ENCODE measurements at places on chromosomes 1 and 21.

DNA sequence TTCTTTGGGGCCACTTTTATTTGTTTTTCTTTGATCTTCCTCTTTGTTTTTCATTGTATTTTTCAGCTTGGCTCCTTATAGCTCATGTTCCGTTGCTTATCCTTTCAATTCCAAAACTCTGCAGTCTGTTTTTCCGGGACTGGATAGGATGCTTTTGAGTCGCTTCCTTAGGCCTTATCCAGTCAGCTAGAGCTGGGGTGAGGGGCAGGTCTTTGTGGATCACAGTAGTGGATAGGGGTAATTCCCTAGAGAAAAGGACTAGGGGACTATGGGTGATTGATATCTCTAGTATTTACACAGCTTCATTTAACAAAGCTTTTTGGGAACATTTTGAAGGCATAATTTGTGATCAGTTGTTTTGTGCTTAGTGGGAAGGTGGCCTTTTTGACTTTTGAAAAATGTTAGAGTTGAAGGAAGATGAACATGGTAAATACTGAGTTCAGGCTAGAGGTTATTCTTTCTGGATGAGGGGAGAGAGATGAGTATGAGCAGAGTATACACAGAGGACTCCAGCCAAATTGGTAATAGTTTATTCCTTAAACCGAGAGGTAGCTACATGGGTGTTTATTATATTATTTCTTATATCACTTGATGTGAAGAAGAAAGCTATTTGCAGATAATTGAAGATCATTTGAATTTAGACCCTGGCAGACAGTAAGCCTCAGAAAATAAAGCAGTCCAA lies 22.5 kb downstream of the CEP350 start:
- no peak for DNase-seq

- DNase-seq = no peak
These were observed 151.9 kb downstream of the TNFSF18 start for GRCh38 chr1:172898866-172899265.

GRCh38 chr1:174883409-174883808 lies 116.3 kb upstream of the CACYBP start:
- DNase-seq = peak; percentile 36

DNA sequence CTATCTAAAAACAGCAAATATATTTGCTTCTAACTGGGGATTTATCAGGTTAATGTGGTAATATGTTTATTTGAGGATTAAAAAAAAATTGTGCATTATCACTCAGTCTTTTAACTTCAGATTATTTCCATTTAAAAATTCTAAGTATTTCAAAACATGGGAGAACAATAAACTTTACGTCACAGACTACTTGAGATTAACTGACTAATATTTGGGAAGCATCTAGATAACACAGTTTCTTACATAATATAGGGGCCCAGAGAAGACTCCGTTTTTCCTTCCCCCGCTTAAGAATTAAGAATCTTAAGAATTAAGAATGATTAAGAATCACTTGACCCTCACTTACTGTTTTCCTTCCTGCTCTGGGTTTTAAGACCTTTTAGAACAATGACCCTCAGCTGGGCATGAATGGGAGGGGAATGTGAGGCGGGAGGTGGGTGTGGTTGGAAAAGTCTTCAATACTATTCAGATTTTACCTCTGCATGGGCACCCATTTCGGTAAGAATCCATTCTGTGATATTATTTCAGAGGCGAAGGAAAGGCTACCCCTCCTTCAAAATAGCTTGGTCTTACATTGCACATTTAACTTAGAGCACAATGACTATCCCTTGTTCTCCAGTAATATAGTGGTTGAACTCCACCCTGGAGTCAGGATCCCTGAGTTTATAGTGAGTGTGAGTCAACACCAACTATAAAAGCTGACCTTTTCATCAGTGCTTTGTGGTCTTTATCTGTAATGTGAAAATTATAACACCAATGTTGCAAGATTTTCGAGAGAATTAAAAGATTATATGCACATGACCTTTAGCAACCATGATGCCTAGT lies 821.3 kb downstream of the USP25 start:
- DNase-seq = no peak

DNA sequence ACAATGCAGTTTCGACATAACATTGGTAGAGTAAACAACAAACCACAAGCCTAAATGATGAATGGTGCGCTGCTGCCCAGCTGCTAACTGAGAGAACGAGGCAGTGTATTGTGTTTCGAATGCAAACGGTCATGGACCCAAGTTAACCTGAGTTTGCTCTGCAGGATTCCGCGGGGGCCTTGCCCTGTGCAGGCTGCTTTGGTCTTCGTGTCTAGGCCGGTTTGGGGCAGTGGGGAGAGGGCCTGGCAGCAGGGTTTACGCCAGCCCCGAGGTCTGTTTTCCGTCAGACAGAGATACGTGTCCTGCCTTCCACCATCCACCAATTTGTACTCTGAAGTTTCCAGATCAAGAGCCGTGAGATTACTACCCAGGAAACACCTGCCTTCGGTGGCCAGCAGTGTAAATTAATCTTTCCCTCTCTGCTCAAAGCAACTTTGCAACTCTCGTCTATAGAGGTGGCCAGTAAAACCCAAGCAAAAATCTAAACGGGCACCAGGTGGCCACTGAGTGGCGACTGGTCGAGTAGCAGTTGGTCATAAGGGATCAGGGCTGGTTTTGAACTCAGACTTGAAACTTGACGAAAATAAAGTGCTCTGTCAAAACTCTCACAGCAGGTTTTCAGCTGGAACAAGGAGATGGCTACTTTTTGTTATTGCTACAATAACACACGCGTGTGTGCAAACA lies 6.3 kb upstream of the PRDM15 start:
- peak; percentile 11 for DNase-seq

DNA sequence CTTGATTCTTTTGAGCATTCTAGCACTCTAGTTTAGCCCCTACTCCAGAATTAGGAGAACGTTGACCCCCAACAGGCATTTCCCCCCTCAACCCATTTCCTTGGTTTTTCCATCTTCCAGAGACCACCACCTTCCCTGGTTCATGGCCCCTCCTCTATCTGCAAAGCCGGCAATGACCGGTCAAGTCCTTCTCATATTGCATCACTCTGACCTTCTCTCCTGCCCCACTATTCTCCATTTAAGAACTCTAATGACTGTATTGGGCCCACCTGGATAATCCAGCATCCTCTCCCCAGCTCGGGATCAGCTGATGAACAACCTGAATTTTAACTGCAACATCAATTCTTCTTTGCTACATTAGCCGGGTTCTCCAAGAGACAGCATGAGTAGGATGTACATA lies 437.4 kb downstream of the NPHP4 start:
- no peak for DNase-seq

All from renal cortical epithelial cell (primary cell).